ENCODE measurements at places on chromosomes 1 and 21.

- DNase-seq = no peak
Observed at GRCh38 chr1:18668046-18668445, 37.4 kb downstream of the PAX7 start.

DNA sequence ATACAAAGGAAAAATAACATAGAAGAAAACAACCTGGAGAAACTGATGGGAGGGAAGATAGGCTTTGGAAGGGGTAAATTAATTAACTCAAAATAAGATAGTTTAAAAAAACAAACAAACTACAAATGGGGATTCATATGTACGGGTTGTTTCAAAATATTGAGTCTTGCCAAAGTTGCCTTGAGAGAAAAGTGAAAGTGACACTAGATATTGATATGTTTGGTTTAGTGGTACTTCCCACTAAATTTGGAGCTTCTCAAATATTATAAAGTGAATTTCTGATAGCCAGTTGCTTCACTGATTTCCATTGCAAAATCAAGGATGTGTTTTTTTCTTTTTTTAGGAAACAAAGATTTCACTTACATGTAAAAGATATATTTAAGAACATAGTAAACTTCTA, 149.5 kb upstream of the RUNX1 start:
- DNase-seq = no peak

- DNase-seq = no peak
Observed at GRCh38 chr1:23426828-23427227, 2.3 kb upstream of the TCEA3 start.

GRCh38 chr1:102627145-102627544, 481.2 kb downstream of the COL11A1 start:
- DNase-seq = no peak

GRCh38 chr1:245605480-245606156, 450.8 kb downstream of the KIF26B start:
- no peak for DNase-seq

DNA sequence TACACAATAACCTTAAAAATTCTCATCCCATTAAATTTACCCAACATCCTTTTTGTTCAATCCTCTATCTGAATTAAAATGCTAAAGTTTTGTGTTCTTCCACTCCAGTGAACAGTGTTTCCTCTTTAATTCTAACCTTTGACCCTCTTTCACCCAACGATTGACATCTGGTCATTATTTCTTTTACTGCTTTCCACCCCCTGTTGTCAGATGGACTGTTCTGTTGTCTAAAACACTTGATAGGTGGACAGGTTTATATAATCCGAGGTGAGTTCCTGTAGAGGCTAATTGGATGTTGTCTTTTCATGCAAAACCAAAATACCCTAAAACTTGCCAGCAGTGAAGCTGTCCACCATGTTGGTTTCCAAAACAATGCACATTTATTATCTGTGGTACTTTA, 73.4 kb upstream of the SERTAD4 start:
- DNase-seq = no peak

- DNase-seq = no peak
Observed at GRCh38 chr1:61207416-61207815, 125.1 kb downstream of the NFIA start.

DNA sequence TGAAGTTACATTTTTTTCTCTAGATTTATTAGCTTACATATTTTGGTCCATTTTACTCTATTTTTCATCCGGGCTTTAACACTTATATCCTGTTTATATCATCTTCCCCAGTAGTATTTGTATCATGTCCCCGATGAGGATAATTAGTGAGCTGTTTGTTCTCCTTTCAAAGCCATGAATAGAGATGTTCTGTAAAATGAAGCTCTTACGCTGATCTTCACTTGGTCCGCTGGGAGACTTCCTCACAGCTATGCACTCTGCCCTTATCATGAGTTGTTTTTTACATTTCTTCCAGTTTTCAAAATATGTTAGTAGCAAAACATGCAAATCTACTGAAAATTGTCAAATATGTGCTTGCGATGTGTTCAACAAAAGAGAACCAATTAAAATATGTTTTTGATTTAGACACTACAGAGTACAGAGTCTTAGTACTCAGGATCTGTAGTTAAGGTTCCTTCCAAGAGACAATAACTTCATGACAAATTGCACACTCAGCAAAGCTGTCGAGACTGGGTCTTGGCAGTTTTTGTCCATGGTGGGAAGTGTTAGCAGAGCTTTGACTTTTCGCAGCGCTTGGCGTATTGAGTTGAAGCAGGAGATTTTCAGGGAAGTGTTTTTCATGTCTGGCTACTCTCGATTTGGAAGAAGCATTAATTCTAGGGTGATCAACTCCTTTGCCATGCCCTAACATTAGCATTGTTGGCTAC, 292.0 kb upstream of the ADAMTS5 start:
- DNase-seq = no peak

DNA sequence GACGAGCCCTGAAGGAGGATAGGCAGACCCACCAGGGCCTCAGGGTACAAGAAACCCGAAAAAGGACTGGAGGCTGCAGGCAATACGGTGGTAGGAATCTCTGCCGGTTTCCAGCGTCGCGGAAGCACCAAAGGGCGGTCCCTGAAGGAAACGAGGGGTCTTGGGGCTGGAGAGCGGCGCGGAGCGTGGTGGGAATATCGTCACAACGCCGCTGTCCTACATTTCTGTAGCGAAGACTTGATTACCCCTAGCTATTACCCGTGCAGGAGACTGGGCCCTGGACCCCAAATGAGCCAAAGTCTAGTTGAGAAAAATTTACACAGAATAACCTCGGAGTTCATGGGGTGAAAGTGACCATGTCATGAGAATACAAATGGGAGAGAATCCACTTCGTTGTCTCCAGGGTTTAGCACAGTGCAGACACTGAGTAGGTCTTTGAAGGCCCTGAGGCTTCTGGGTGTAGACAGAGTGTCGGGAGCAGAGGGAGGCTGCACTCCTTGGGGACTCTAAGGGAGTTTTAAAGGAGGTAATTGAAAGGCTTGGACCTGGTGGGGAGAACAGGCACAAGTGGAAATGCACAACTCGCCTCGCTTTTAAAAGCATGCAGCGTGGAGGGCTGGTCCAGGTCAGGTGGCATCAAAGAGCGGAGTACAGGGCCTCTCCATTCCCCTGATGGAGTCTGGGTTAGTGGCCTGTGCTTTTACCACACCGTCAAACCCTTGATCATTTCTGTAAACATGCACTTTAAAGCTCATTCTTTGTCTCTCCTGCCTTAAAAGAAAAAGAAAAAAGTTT, 1.5 kb downstream of the ATP1A1 start:
- DNase-seq = peak; percentile 22

GRCh38 chr1:110282395-110282794, 56.8 kb upstream of the RBM15 start:
- DNase-seq = no peak

DNA sequence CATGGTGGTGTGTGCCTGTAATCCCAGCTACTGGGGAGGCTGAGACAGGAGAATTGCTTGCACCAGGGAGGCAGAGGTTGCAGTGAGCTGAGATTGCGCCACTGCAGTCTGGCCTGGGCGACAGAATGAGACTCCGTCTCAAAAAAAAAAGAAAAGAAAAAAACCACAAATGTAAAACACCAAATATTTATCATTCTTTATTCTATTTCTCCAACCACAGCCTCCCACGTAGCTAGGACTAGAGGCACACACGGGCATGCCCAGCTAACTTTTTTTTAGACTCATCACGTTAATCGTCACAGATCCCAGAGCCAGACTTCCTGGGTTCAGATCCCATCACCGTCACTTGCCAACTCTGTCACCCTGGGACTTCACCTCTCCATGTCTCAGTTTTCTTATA, 13.5 kb downstream of the DNAJC16 start:
- DNase-seq = no peak

- peak; percentile 8 for DNase-seq
Observed at GRCh38 chr1:75233302-75233929, 99.2 kb downstream of the LHX8 start.

DNA sequence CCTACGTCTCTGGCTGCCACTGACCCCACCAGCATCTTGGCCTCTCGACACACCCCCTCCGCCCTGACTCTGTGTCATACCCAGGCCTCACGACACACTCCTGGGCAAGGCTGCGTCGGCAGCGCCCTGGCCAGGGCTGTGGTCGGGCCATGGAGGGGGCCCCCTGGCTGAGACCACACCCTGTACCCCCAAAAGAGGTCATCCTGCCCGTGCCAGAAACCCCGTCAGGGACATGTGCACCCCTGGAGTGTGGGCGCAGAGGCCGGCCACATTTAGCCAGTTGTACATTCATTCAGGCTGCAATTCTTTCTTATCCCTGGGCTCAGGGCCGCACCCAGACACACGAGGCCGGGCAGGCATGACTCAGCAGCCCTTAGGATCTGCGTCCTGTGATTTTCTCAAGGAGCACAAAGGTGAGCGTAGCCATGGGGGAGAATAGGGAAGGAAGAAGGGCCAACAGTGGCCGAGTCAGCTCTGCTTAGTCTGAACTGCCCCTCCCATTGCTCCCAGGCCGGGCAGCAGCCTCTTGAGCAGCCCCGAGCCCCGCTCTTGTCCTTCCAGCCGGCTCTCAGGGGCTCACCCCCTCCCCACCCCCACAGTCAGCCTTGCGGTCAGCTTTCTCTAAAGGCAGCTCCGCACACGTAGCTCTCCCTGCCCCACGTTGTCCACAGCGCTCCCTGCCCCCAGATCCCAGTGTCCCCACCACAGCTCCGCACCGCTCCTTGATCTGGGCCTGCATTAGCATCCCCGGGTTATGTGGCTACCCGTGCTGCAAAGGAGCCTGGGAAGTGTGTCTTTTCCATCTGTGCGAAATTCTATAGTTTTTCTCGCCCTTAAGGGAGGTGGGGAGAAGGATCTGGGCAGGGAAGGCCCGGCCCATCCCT, 7.9 kb downstream of the CSTB start:
- no peak for DNase-seq

DNA sequence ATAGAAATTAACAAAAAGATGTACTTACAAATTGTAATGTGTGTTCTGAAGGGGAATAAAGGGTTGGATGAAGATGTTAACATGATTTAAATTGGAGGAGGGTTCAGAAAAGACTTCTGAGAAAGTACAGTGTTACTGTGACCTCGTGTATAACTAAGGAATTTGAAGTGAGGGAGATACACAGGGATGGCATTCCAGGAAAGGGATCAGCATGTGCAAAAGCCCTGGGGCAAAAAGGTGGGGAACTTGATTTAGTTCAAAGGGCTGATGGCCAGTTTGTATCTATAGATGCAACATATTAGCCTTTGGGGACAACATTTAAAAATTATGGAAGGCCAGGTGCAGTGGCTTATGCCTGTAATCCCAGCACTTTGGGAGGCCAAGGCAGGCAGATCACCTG, 33.3 kb upstream of the DEGS1 start:
- no peak for DNase-seq

- peak; percentile 63 for DNase-seq
Observed at GRCh38 chr21:36927719-36928117, 38.8 kb downstream of the HLCS start.

GRCh38 chr1:155062151-155062686, 1.3 kb upstream of the EFNA4 start:
- DNase-seq = no peak

DNA sequence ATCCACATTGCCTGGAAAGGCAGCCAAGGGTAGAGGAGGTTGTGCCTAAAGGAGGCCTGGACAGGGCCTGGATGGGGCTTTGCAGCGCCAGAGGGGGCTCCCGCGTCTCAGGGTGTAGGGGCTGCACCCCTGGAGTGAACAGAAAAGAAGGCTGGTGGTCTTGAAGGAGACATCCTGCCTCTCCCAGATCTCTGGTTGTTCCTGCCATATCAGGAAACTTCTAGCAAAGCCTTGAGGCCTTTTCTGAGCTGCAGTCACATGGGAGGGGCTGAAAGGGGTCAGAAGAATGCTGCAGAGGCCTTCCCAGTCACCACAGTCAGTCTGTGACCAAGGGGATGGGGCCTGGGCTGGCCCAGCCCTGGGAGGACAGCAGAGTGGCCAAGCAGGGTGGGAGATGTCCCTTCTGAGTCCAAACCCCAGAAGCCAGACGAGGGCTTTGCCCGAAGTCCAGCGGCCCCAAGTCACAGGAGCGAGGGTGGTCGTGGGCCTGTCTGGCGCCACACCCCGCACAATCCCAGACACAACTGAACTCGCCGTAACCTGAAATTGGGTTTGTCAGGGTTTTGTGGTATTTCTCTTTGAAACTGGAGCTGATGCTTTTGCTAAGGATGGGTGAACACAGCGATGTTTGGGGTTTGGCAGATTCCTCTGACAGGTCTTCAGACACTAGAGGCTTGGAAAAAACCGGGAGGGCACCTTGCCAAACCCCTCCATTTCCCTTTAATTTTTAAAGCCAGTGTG, 29.6 kb downstream of the SIM2 start:
- no peak for DNase-seq

DNA sequence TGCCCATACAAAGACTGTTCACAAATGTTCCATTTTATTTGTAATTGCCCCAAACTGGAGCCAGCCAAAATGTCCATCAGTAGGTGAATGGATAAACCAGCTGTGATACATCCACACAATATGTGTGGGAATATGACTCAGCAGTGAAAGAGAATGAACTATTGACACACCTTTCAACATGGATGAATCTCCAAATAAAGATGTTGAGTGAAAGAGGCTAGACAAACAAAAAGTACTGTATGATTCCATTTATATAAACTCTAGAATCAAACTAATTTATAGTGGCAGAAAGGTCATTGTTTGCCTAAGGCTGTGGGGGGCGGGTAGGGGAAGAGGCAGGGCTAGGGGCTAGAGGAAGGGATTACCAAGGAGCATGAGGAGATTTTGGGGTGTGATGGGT, 4.5 kb downstream of the DHCR24 start:
- DNase-seq = no peak

GRCh38 chr1:221511797-221512196, 230.1 kb downstream of the DUSP10 start:
- no peak for DNase-seq

DNA sequence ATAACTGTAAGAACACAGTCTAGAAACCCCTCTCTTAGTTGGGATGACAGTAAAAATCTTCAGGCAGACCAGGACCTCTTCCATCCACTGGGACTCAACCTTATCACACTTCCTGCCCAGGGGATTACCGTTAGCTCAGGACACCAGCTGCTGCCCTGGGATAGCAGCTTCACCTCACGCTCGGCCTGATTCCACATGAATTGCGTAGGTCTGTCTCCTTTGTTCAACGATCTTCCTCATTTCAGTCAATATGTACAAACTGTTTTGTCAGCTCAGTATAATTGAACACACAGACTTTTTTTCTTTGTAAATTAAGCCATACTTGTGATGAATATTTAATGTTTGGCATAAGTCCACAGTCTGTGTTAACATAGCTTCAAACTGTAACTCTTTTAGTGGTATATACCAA, 290.4 kb downstream of the GRIK1 start:
- DNase-seq = no peak

DNA sequence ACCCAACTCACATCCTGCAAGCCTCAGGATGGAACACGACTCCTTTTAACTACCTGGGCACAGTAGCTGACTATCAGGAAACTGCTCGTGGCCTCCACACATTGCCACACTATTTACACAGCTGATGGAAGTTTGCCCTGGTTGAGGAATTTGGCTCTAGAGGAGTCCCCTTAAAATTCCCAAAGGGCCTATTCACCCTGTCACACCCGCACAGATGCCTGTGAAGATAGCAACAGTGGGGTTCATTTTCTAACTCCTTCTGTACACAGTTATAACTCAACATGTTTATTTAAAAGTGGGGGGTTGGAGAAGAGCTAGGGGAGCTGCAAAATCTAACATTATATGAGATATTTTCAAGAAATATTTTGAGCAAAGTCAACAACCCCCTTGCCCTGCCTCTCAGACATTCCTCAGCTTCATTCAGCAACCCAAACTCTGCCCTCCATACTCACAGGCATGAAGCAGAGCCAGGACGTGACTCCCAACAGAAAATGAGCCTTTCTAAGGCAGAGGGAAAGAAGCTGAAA, 35.8 kb upstream of the CCN1 start:
- DNase-seq = no peak

All from CD4-positive, alpha-beta T cell treated with Interleukin-2 at 100 ng/mL for 4 hours (primary cell).